ENCODE measurements at places on chromosomes 6 and 20.

DNA sequence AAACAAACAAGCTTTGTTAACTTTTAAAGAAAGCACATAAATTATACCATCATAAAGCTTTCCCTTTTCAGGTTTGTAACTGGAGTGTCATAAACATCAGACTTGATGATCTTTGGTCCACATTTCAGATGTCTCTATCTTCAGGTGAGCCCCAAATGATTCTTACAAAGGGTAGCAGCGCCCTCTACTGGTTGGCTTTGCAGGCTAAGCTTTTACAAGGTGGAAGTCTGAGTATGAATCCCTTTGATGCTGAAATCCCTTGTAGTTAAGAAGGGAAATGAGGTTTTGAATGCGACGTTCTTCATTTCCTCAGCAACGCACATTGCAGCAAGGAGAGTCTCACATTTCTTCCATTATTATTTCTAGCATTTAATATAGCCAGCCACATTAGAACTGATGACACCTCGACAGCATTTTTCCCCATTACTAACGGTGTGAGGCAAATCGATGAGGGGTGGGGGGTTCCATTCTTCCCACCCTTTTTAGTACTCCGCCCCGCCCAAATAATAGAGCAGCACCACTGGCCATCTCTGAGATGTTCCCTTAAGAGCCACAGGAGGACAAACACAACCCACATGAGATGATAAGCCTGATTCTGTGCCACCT lies 126.3 kb upstream of the NT5E start:
- DNase-seq, result peak; percentile 75

GRCh38 chr6:134452906-134453305 lies 135.0 kb upstream of the SGK1 start:
- DNase-seq, result no peak

GRCh38 chr20:62647521-62648317 lies 5.4 kb downstream of the SLCO4A1 start:
- DNase-seq, result no peak

DNA sequence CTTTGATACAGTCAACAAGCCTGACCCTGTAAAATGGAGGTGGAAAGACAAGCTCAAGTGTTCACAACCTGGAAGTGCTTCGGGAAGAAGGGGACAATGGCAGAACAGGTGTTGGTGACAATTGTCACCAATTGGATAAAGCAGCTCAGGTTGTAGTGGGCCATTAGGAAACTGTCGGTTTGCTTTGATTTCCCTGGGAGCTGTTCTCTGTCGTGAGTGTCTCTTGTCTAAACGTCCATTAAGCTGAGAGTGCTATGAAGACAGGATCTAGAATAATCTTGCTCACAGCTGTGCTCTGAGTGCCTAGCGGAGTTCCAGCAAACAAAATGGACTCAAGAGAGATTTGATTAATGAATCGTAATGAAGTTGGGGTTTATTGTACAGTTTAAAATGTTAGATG lies 15.0 kb downstream of the CCR6 start:
- no peak for DNase-seq

- DNase-seq, result no peak
Observed at GRCh38 chr6:94673251-94673650, 904.1 kb upstream of the MANEA start.

GRCh38 chr6:27280064-27280539 lies 32.0 kb downstream of the POM121L2 start:
- no peak for DNase-seq

DNA sequence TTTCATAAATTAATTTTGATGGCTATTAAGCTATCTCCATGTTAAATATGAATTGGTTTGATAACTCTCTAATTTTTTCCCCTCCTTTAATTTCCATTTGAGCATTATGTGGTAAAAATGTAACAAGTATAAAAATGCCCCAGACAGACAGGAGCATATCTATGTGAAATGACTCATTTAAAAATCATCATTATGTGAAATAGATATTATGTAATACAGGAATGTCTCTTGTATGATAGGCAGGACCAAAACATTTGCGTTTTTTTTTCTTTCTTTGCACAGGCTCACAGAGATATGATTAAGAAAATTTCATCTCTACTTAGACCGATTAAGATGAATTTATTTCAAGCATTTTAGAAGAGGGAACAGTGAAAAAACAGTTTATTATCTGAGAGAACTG lies 95.8 kb downstream of the AKAP7 start:
- no peak for DNase-seq

DNA sequence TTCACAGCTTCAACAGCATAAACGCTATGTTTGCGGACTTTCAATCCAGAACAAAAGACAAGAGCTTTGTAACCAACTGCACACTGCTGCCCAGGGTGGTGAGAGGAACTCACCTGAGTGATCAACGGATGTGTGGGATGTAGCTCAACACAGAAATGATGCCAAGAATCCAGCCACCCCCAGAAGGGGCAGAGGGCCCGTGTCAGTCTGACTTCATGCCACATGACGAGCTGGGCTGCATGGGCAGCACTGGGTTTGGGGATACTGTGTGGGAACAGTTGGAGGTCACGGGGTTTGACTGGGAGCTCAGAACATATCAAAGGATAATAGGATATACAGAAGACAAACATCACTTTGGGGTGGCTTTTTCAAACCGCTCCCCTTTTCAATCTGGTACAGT lies 79.4 kb upstream of the TRAF3IP2 start:
- DNase-seq, result no peak

DNA sequence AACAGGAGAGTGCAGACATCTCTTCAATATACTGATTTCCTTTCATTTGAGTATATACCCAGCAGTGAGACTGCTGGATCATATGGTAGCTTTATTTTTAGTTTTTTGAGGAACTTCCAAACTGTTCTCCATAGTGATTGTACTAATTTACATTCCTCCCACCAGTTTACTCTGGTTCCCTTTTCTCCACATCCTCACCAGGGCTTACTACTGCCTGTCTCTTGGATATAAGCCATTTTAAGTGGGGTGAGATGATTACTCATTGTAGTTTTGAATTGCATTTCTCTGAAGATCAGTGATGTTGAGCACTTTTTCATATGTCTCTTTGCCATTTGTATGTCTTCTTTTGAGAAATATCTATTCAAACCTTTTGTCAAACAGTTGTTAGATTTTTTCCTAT lies 64.9 kb upstream of the HMGCLL1 start:
- no peak for DNase-seq

DNA sequence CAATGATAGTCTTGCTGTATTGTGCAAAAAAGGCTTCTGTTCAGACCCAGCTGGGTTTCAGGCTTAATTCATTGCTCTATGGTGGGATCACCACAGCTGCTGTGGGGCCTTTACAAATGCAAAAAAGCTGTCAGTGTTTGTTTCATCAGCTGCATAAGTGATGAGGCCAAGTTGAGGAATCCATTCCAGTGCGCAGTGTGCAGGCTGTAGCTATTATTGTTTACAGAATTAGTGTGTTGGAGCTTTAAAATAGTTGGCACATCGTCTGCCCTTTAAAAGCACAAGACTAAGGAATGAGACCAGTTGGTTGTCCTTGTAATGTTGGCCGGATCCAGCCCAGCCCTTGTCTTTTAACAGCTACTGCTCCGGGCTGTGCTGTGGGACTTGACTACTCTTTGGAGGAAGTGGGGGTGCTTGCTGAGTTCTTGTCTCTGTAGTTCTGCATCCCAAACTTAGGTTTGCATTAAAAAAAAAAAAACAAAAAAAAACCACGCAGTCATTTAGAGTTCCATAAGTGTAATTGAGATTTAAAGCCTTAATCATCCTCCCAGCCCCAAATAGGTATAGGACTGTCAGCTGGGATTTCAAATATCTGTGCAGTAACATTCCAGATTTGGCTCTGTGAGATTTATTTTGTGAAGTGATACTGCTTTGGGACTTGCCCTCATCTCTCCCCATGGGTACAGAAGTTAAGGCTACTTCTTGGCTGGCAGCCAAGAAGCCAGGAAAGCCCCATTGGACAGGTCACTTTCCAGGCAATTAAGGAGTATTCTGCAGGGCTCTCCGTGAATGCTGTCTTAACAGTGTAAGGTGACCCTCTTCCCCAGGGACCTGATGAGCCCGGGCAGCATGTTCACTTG lies 19.3 kb downstream of the JARID2 start:
- DNase-seq, result no peak

DNA sequence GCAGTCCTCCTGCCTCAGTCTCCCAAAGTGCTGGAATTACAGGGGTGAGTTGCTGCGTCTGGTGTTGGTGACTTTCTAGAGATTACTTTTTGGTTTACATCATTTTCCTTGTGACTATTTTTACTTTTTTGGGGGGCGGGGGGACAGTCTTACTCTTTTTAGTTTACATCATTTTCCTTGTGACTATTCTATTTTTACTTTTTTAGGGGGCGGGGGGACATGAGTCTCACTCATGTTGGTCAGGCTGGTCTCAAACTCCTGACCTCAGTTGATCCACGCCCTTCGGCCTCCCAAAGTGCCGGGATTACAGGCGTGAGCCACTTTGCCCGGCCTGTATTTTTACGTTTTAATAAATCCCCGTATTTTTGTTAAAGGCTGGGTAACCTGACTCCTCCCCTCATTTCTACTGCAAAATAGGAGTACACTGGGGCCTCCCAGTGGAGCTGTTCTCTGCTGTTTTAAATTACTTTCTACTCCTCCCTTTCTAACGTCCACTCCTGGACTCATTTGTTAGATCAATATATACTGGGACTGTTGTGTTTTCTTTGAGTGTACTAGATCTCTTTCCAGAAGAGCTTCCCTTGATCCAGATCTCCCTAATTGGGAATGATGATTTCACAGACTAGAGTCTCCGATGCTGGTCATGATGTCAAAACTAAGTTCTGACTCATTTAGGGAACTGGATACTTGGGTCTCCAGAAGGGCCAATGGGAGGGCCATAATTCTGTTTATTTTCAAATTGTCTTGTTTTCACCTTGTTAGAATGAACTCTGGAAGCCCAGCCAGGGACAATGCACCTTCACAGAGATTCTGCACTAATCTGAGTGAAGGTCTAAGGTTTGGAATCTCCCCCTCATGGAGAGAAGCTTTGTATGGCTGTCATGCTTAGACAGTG lies 9.2 kb downstream of the HSPA1B start:
- DNase-seq, result no peak

DNA sequence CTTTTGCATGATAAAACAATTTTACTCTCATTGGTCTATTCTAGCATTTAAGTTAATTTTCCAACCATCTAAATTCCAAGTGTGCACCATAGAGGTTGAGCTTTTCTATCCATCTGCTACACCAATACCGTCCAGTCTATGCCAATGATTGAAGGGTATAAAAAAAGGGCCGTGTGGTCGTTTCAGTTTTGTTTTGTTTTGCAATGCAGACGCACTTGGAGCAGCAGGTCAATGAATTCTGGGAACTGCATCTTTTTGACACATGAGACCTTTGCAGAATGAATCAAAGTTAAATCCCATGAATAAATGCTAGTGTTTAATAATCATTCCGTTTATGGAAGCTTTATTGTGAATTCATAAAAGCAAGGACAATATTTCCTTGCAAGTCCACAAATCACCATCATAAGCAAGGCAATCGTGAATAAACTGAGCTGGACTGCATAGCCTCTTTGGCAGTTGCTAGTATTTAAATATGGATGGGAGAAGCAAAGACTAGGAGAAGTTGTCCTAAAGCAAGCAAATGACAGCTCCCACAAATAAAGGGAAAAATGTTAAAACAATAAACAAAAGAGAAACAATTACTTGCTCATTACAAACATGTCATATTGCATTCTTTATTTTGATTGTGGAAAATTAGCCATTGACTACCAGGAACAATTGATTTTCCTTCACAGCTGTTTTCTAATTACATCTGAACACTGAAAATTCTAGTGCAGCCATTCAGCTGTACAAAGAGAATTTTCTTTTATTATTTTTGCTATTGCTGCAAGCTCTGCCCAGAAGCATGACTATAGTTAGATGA lies 649.7 kb upstream of the GJE1 start:
- no peak for DNase-seq

- DNase-seq, result no peak
Observed at GRCh38 chr6:122780114-122780513, 598 bp downstream of the FABP7 start.

GRCh38 chr20:3691897-3692296 lies 10.1 kb upstream of the ADAM33 start:
- DNase-seq, result no peak

GRCh38 chr6:84892671-84893070 lies 128.3 kb upstream of the TBX18 start:
- no peak for DNase-seq

DNA sequence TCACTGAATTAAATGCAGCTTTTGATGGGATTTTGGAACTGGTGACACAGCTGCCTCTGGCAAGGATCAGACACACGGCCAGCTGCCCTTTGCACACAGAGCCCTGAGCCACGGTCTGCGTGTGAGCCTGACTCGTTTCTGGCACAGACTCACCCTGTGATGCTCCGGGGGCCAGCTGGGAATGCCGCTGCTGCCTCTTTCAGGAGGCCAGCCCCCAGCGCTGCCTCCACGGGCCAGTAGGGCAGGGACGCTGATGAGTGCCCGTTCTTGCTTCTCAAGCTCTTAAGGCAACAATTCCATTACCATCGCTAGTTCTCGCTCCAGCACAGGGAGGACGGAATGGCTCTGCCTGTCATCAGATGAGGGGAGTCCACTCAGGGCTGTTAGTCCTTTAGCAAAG lies 61.6 kb downstream of the IRF4 start:
- no peak for DNase-seq

GRCh38 chr20:63138855-63139341 lies 77.0 kb downstream of the YTHDF1 start:
- DNase-seq, result no peak

DNA sequence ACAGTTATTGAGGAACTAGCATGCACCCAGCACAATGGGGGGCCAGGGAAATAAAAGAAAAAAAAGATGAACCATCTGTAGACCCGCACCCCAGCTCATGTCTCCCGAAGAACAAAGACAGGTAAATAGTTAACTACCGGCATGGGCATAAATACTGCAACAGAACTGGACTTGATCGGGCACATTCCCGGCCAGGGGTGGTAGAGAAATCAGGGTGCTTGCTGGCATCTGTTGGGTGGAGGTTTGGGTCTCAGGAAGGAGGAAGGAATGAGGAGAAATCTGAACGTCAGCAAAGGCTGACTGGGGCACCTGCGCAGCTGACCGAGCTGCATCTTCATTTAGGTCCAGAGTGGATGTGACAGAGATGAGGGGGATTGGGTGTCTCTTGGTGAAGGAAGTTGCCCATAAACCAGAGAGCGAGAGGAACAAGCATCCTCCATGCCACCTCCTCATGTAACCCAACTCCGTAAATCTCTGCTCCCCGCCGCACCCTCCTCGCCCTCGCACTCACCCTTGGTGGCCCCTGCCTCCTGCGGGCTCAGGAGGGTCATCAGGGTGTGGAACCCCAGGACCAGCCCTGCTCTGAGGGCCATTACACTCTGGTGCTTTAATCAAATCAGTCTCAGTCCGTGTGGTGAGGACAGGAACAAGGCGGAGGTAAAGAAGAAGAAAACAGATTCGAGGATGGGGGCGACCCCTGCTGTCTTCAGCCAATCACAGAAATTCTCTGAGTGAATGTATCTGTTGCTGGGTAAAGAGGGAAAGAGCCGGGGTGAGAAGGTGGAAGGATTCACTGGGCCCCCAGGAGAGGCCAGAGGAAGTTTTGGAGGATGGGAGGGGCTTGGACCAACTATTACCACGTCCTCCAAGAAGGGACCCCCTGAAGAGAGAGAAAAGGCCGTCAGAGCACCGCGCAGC lies at the start of gene HLA-DOA:
Gene HLA-DOA, minus strand, starts transcription at position 648 of the 918 bp plus-strand sequence.
- DNase-seq, result no peak
